DMS 273 treated with DMSO at 0.1 percent for 48 hours (cell line): ENCODE measurements at places on chromosomes 3 and 15.
A peak's percentile ranks its signal among the peaks of the same experiment; 100 is the strongest.

GRCh38 chr3:193253986-193254660, 13.1 kb downstream of the PLAAT1 start:
- DNase-seq: peak; percentile 56

GRCh38 chr3:4808637-4809036, 170.6 kb upstream of the BHLHE40 start:
- DNase-seq: no peak

DNA sequence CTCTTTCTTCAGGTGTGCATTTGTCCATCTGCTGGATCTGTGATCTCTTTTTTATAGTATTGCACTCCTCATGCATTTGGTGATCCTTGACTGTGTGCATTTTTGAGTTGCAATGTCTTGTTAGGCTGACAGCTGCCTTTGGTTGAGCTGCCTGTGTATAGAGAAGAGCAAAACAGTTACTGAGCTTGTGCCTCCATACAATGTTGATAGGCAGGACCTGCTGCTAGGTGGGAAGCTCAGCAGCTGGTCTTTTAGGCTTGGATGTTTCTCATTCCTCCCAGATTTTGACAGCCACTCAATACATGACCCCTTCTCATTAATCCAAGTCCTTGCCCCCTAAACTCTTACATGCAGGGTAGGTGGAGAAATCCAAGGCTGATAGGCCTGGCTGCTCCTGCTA, 74.8 kb upstream of the PIAS1 start:
- DNase-seq: no peak

GRCh38 chr3:7288133-7288532, 427.2 kb downstream of the GRM7 start:
- no peak for DNase-seq

GRCh38 chr15:44798826-44799225, 62.5 kb downstream of the TRIM69 start:
- no peak for DNase-seq

DNA sequence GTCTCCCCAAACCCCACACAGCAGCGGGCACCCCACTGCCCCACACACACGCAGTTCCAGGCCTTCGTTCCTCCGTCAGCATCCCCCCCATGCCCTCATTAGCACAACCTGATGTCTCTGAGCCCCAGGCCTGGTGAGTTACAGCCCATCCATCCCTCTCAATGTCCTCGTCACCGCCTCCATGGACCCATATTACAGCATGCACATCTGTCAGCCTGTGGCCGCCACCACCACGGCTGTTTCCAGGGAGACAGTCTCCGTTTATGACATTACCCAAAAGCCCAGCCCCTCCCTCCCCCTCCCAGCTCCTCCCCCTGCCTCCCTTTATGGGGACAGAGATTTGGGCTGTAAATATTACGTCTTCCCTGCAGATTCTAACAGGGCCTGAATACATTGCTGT, 143.1 kb upstream of the LINGO1 start:
- DNase-seq: no peak

GRCh38 chr15:70171256-70171886, 73.7 kb upstream of the TLE3 start:
- no peak for DNase-seq

DNA sequence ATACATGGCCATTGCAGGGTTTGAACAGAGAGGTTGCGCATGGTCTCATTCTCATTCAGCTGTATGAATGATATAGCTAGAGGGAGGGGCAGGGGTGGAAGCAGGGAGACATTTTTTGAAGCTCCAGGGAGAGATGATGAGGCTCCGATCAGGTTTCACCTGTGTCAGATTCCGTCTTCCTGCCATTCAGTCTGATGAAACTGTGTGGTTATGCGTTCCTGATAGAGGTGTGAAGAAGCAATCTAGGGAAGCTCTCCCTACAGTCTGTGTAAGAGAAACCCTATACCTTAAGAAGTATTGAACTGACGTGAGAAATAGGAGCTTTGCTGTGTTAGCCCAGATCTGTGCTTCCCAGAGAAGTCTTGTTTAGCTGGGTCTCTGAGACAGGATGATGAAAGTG, 171.9 kb upstream of the NDN start:
- no peak for DNase-seq
